CD4-positive, alpha-beta T cell treated with Interleukin-2 at 100 ng/mL for 4 hours (primary cell): ENCODE measurements at places on chromosomes 7 and 10.

GRCh38 chr7:41206267-41206666 lies 496.6 kb downstream of the INHBA start:
- no peak for DNase-seq

DNA sequence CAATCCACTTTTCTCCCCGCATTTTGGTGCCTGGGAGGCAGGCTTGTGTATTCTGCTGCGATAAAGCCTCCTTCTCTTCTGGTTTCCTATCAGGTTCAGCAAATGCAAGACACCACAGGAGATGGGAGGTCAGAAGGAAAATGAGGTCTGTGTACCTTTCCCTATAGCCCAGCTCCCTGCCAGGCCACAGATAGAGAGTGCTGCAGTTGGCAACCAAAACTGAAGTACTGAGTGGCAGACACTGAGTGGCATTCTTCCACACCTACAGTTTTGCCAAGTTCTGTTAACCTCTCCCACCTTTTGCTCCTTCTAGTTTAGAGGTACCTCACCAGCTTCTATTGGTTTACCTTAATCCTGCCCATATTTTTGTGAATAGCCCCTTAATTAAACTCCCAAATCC lies 948.4 kb downstream of the SORCS1 start:
- DNase-seq = no peak

DNA sequence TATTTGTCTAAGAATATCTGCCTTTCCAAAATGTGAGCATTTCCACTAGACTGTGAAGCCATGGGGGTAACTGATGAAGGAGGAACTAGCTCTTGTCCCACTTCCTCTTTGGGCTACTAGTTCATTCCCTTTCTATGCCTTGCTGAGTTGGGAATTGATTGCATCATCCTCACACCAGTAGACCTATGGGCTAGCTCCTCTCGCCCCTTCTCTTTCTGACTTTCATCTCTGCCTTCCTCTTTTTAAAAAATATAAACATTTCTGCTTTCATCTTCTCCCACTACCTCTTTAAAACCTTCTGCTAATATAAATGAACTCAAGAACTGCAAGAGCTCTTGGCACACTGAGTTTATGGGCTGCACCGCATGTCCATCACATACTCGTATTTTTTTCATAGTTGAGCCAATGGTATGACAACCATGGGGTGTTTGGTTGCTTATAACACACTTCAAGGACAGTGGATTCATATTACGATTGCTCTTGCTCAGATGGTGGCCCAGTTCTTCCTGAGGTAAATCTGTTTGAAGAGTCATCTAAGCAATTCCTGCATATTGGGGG lies 182.0 kb downstream of the REEP3 start:
- DNase-seq = peak; percentile 6

DNA sequence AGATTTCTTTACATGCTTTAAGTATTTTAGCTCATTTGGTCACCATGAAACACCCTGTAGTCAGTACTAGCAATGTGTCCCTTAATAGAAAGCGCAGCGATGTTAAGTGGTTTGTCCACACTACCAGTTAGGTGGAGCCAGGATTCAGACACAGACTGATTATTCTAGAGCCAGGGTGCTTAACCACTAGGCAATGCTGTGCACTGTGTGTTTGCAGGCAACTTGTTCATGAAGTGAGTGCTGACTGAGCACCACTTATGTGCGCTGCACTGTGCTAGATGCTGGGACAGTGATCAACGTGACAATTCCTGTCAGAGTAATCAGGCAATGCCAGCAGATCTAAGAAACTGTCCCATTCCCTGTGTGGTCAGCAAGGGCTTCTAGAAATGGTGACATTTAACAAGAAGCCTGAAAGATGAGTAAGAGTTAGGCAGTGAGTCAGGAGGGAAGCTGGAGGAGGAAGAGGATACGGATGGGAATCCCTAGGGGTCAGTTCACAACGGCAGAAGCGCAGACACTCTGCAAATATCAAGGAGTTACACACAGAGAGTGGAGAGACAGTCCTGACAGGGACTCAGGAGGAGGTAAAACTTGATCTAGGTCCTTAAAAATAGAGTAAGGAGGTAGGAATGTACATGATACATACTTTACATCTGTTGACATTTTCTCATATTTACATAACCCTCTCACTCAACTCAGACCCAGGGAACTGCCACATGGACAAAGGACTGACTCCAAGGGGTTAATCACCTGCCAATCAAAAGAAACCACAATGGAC lies 69.7 kb upstream of the EGR2 start:
- DNase-seq = no peak

GRCh38 chr7:39509912-39510311 lies 56.3 kb upstream of the YAE1 start:
- no peak for DNase-seq

- no peak for DNase-seq
Measured at GRCh38 chr7:16034353-16034752, 347.9 kb upstream of the MEOX2 start.
